Esophagus squamous epithelium (tissue), 5 donors: ENCODE measurements at places on chromosomes 5 and 9.

DNA sequence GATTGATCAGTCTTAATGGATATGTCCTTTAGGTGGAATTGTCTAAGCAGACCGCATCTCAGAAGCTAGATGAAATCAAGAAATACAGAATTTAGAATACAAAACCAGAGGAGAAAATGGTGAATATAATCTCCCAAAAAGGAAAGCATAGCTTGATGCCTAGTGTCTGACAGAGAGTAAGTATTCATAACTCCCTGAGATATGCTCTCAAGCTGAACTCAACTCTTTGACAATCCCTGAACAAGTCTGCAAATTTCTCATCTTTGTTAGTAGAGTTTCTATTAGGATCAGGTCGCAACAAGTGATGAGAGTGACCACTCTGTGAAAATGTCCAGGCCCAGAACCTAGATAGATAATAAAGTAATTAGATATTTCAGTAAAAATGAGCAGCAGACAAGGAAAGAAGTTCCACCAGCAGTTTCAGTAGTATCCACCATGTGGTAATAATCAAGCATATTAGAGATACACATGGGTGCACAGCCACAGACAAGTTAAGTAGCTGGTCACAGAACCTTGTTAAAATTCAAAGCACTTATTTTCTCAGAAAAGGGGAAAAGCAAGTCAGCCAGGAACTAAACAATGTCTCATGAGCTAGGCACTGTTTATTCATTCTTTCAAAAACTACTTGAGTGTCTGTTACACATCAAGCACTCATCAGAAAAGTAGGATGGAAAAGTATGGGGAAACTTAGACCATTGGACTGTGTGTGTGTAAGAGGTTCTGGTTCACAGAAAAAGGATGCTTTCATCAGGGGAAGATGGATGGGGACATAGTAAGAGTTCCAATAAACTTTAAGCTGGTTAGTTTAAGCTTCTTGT is 481.5 kb upstream of the TUSC1 start:
- no peak for DNase-seq

- DNase-seq = no peak
These were observed 93.1 kb downstream of the NUDT12 start for GRCh38 chr5:103469288-103470040.

DNA sequence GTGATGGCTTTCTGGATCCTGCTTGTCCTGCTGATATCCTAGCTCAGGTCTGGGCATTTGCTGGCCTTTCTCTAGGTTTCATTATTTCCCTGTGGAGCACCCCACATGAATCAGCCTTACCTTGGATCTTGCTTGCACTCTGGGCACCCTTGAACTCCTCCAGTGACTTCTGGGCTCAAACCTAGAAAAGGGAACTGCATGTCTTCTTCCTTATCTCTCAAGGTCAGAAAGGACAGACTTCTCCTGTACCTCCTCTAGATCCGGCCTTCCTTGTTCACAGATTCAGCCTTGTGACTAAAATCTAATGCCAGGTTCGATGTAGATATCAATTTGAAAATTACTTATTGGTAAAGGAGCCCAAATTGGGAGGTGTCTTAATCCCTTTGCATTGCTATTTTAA is 267.9 kb downstream of the PARP8 start:
- no peak for DNase-seq

- no peak for DNase-seq
These were observed 232.0 kb downstream of the IRX1 start for GRCh38 chr5:3827624-3828023.

DNA sequence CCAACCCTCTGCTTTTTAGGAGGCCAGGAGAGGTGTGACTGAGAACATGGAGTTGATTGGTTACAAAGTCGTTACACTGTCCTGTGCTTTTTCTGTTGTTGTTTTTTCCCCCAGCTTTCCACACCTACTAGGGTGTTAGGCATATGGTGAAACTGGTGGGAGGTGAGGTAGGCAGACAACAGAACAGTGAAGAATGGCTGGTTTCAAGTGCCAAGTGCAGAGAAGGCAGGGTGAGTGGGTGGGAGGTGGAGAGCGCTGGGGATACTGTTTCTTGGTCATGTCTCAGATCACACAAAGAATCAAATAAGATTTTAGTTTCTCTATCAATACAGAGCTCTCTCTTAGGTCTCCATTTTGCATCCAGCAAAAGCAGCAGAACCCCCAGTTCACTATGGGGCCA is 2.2 kb upstream of the SPTAN1 start:
- no peak for DNase-seq

DNA sequence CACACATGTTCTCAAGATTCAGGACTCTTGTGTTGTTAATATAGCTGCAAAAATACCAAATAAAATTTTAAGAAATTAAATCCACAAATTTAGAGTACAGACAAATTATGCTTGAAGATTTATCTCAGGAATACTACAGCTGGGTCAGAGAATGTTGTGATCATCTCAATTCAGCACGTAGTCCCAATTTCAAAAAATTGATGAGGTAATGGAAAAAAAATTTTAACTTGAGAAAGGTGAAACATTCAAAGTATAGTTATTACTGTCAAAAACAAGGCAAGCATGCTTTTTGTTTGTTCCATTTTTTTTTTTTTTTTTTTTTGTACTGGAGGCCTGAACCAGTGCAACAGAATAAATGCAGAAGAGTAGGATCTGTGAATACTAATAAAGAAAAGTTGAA is 29.4 kb downstream of the ICE1 start:
- no peak for DNase-seq

- DNase-seq = no peak
These were observed 1.2 kb downstream of the ZBTB5 start for GRCh38 chr9:37464006-37464405.

GRCh38 chr9:134680393-134681060 is 38.9 kb downstream of the COL5A1 start:
- no peak for DNase-seq

DNA sequence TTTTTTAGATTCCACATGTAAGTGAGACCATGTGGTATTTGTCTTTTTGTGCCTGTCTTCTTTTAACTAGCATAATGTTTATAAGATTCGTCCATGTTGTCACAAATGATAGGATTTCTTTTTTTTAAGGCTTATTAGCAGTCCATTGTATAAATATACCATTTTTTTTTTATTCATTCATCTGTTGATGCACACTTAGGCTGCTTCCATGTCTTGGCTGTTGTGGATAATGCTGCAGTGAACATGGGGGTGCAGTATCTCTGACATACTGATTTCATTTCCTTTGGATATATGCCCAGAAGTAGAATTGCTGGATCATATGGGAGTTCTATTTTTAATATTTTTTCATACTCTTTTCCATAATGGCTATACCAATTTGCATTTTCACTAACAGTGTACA is 48.7 kb downstream of the KIAA1958 start:
- no peak for DNase-seq

GRCh38 chr9:84804951-84805694 is 135.6 kb downstream of the NTRK2 start:
- no peak for DNase-seq

- no peak for DNase-seq
These were observed 696.9 kb downstream of the MAT2B start for GRCh38 chr5:164202338-164202737.

- no peak for DNase-seq
These were observed 313.8 kb downstream of the ENC1 start for GRCh38 chr5:74326571-74327338.

DNA sequence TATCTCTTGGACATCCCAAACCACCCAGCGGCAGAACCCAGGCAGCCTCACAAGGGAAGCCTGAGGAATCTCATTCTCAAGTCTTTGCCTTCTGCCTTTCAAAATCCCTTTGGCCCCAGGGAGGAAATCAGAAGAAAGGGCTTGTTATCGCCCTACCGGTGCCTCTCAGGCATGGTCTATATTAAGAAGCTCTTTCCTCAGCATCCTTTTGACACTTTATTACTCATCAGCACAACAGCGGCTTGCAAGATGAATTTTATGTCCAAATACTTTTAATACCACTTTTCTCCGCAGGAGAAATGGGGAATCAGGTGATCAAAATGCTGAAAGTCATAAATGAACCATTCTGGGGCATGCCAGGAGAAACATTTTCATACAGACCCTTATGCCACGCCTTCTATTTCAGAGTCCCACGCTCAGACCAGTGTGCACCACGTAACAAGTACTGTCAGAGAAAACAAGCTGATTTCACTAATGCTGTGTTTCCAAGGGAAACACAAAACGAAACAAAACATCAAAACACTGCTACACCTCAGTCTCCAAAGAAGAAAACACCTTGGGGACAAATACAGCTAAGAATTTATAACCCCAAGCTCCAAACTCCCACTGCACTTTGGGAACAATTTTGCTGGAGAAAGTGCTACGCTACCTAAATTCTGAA is 30.0 kb downstream of the RAPGEF1 start:
- no peak for DNase-seq

GRCh38 chr9:15433661-15434060 is 11.0 kb downstream of the SNAPC3 start:
- DNase-seq = no peak

- DNase-seq = no peak
These were observed 352.0 kb downstream of the PARP8 start for GRCh38 chr5:51018423-51018822.

GRCh38 chr5:102511666-102512065 is 12.9 kb upstream of the SLCO6A1 start:
- DNase-seq = no peak

GRCh38 chr9:84941792-84942191 is 272.3 kb downstream of the NTRK2 start:
- DNase-seq = no peak

DNA sequence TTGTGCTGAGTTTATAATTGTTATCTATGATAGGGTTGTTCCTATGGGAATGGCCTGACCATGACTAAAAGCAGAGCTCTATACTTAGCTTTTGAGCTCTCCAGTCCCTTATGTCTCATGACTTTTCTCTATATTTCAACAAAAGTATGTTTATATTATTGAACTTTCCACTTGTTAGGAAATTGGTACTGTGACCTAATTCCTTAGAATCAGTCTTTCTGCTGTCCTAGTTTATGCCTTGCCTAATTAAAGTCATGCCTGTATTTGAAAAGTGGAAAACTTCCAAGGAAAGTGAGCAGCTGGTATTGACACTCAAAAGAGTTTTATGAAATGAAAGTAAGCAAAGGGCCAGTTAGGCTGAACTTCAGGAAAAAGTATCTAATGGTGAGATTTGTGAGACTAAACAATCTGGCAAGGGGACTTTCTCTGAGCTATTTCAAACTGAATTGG is 68.6 kb downstream of the XRCC4 start:
- DNase-seq = no peak

DNA sequence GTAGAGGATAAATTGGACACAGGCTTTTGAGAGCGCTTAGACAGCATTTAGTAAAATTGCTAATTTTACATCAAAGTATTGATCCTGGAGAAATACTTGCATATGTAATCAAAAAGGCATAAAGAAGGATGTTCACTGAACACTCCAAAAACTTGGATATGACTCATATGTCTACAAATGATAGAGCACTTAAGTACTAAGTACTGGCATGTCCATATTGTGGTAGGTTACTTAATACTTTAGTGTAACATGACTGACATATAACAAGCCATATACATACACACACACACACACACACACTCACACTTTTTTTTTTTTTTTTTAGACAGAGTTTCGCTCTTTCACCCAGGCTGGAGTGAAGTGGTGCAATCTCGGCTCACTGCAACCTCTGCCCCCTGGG is 361.9 kb downstream of the ARHGEF28 start:
- DNase-seq = no peak

DNA sequence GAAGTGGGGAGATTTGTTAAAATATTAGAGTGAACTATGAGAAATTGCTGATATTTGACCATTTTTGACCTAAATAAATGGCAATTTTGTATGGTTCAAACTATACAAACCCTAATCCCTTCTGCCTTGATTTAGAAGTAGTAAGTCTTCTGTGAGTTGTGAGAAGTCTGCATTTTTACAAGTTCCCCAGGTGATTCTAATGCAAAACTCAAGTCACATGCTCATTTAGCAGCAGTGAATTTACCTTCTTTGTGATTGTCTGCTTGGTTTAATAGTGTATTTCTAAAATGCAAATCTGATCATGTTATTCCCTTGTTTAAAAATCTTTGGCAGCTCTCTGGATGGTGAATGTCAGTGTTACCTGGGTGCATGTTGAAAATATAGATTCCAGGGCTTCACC is 2.8 kb downstream of the MEGF10 start:
- no peak for DNase-seq

DNA sequence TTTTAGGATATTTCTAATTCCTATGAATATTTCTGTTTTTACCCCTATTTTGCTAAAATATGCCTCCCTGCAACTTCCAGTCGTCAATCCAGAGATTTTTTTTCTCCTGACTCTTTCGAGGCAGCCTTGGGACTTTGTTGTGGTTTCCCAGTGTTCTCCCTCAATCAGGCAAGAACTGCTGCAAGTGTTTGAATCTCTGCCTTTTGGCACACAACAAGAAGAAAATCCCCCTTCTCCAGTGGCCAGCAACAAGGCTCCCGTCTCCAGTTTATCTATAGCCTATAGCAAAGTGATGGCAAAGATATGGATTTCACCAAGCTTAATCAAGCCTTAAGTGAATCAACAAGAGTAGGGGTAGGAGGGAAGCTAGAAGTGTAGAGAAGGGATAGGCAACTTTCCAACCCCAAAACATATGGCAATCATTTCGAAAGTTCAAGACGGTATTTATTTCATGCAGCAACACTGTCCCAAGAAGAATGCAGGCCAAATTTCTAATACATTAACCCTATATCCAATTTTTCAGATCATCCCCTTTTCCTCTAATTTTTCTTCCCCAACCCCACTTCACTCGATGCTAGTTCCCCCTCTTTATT is 37.7 kb upstream of the PAPPA start:
- DNase-seq = no peak

- DNase-seq = no peak
These were observed 9.6 kb upstream of the UBTD2 start for GRCh38 chr5:172293054-172293744.

DNA sequence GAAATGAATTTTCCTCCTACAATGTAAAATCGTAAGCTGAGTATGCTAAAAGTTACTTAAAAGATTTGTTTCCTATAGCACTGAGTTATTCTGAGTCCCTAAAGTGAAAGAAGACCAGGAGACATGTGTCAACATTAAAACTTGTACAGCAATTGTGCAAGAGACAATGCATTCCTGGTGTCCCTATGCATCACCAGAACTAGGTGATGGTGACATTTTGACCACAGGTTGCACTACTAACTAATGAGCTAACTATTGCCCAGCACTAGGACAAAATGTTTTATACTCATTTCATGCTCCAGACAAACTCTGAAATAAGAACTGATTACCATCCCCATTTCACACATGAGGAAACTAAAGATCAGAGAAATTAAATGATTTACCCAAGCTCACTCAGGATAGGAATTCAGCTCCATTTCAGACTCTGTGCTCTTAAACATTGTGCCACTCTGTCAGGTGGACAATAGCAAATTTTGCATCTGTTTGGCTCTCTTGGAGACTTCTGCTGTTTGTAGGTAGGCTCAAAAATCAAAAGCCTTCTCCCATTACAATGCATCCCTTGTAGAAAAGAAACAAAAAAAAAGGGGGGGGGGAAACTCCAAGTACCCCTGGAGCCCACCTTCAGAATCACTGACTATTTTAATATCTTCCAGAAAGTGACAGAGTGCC is 269.2 kb downstream of the ACTL7B start:
- DNase-seq = no peak
